Endodermal cell (in vitro differentiated cells): ENCODE measurements at places on chromosomes 5 and 9.
A peak's percentile ranks its signal among the peaks of the same experiment; 100 is the strongest.

DNA sequence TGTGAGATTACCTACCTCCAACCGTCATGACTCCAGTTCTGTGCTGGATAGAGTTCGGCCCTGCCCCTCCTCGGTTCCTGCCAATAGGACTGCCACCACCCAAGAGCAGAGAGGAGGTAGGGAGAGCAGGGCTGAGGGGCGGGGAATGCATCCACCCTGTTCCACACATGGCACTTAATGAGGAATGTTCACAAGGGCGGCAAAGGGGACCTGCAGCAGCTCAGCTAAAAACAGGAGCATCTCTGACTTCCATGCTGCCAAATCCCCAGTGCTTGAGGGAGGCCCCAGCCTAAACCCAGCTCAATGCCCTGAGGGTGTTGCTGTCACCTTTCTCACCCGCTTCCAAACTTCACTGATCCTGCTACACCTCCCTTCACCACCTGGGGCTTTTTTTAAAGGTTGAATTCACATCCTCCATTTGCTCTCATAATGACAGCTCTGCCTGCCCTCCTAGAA is 7.8 kb upstream of the DELE1 start:
- H3K27ac ChIP-seq: no peak overlapping the region
- H3K4me1 ChIP-seq: no peaks in the 10 kb centered on the region
- peak; percentile 82 for DNase-seq
- H3K36me3 ChIP-seq: no peaks in the 10 kb centered on the region

DNA sequence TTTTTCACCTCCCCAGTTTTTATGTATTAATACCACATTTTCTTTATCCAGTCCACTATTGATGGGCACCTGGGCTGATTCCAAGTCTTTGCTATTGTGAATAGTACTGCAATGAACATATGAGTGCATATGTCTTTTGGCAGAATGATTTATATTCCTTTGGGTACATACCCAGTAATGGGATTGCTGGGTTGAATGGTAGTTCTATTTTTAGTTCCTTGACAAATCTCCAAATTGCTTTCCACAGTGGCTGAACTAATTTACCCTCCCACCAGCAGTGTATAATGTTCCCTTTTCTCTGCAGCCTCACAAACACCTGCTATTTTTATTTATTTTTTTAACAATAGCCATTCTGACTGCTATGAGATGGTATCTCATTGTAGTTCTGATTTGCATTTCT is 340.2 kb downstream of the ADAMTS6 start:
- no peak for DNase-seq
- peak overlapping the region; percentile 35 for H3K4me3 ChIP-seq
- H3K27me3 ChIP-seq: no peaks in the 10 kb centered on the region
- H3K36me3 ChIP-seq: no peaks in the 10 kb centered on the region

DNA sequence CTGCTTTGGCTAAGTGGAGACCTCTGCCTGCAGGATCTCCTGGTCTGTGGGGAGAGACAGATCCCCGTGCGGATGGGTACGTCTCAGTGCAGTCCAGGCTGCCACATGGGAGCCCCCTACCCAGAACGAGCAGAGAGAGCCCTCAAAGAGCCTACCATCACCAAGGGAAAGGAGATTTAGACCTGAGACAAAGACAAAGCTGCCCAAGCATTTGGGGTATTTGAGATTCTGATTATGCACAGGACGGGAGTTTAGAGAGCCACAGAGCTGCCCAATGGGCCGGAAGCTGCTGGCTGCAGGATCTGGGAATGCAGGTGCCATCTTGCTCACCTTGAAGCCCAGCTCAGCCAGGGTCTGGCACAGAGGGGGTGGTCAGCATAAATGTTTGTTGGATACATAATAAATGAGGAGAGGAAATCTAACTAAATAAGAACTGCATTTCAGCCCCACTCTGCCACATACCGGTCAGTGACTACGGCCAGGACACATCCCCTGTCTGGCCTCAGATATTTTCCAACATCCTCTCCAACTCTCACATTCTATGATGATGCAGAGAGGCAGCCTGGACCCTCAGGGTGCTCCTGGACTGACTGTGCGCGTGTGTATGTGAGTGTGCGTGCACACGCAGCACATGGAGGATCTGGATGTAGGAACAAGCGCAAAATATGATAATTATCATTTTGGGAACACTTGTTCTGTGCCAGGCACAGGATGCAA is 157.8 kb downstream of the FGF18 start:
- no peak overlapping the region for H3K4me3 ChIP-seq
- no peaks in the 10 kb centered on the region for H3K4me1 ChIP-seq
- no peak for DNase-seq
- no peaks in the 10 kb centered on the region for H3K27me3 ChIP-seq
- H3K27ac ChIP-seq: no peak overlapping the region
- no peaks in the 10 kb centered on the region for H3K36me3 ChIP-seq

GRCh38 chr5:149464796-149465489 is 85.9 kb upstream of the IL17B start:
- DNase-seq: no peak
- H3K27ac ChIP-seq: no peak overlapping the region
- H3K4me1 ChIP-seq: no peaks in the 10 kb centered on the region
- no peaks in the 10 kb centered on the region for H3K36me3 ChIP-seq
- no peaks in the 10 kb centered on the region for H3K27me3 ChIP-seq
- no peak overlapping the region for H3K4me3 ChIP-seq

DNA sequence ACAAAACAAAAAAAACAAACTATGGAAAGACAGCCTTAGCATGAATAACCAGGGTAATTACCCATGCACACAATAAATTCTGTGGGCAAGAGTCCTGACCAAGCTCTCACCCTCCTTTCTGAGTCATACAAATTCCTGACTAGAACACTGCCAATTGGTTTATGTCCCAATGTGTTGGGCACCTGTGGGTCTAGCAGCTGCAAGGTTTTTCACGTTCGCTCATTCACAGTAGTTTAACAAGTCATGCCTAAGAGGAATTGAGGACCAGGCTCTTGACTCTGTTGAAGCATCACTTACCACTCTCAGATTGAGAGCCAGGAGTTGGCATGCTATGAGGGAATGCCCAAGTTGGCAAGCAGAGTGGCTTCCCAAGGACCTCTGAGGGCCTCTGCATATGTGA is 205.5 kb upstream of the SLC24A2 start:
- H3K27me3 ChIP-seq: no peaks in the 10 kb centered on the region
- no peak for DNase-seq
- no peak overlapping the region for H3K4me3 ChIP-seq
- no peaks in the 10 kb centered on the region for H3K36me3 ChIP-seq
- H3K4me1 ChIP-seq: no peaks in the 10 kb centered on the region
- no peak overlapping the region for H3K27ac ChIP-seq

GRCh38 chr9:37011530-37011929 is 22.5 kb downstream of the PAX5 start:
- H3K4me1 ChIP-seq: no peaks in the 10 kb centered on the region
- H3K27ac ChIP-seq: no peak overlapping the region
- peaks cover 58% of the 10 kb centered on the region for H3K27me3 ChIP-seq
- DNase-seq: no peak
- H3K4me3 ChIP-seq: no peak overlapping the region
- no peaks in the 10 kb centered on the region for H3K36me3 ChIP-seq

DNA sequence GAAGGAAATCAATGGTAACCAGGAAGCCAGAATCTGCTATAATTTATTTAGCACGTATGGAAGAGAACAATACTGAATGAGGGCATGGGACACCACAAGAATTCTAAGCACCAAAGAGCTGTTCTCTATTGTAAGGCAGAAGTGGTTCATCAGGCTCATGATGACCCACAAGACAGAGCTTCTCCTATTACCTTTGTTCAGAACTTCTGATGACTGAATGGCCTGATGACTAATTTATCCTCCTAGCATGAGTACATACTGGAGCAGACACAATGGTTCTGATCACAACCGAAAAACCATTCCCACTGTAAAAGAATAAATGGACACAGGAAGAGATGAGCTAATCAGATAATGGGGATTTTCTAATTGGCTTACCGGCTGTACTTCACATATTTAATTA is 329.8 kb upstream of the PDE4D start:
- no peaks in the 10 kb centered on the region for H3K27me3 ChIP-seq
- H3K4me1 ChIP-seq: no peaks in the 10 kb centered on the region
- no peak overlapping the region for H3K27ac ChIP-seq
- no peak for DNase-seq

- H3K36me3 ChIP-seq: peaks cover 10% of the 10 kb centered on the region
- no peak for DNase-seq
- H3K27ac ChIP-seq: no peak overlapping the region
Observed at GRCh38 chr9:97292200-97292599, 15.3 kb upstream of the CCDC180 start.

DNA sequence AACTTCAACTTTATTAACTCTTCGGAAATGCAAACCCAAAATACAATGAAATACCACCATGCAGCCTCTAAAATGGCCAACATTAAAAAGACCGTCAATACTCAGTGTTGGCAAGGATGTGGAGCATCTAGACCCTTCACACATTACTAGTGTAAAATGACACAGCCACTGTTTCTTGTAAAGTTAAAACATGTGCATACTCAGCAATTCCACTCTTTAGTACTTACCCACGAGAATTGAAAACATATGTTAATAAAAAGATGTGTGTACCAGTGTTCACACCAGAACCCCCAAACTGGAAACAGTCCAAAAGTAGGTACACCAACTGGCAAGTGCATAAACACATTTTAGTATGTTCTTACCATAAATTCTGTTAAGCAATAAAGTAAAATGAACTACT is 294.7 kb downstream of the PLK2 start:
- no peak for DNase-seq
- no peak overlapping the region for H3K27ac ChIP-seq
- H3K27me3 ChIP-seq: no peaks in the 10 kb centered on the region
- no peaks in the 10 kb centered on the region for H3K4me1 ChIP-seq
- no peaks in the 10 kb centered on the region for H3K36me3 ChIP-seq

- no peak overlapping the region for H3K27ac ChIP-seq
- no peaks in the 10 kb centered on the region for H3K4me1 ChIP-seq
- no peak overlapping the region for H3K4me3 ChIP-seq
- peaks cover 10% of the 10 kb centered on the region for H3K27me3 ChIP-seq
- DNase-seq: no peak
- no peaks in the 10 kb centered on the region for H3K36me3 ChIP-seq
Observed at GRCh38 chr5:52491071-52491787, 296.5 kb upstream of the ITGA1 start.

- H3K27me3 ChIP-seq: peaks cover 54% of the 10 kb centered on the region
- peaks cover 13% of the 10 kb centered on the region for H3K4me1 ChIP-seq
- no peak for DNase-seq
- H3K27ac ChIP-seq: peak overlapping the region; percentile 5
Observed at GRCh38 chr9:8718121-8718725, 918.6 kb upstream of the DMAC1 start.
